Stimulated activated CD4-positive, alpha-beta T cell treated with anti-CD3 and anti-CD28 coated beads, Interleukin-4, amount 100 ng/mL, for 1 hour (primary cell): ENCODE measurements at places on chromosomes 1 and 21.

DNA sequence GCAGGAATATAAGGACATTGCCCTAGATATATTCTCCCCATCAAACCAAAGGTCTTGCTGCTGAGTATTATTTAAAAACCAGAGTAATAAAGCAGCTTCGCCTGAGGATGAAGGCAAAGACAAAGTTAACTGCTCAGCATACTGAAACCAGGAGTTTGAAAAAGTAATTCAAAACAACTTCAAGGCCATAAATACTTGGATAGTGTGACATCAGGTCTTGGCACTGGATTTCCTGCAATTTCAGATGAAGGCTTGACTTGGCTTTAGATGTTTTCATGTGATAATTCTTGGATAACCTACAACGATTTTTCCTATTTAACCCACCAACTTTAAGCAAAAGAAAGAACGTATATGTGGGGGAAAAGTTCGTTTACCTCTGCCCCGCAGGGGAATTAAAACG is 10.6 kb downstream of the SOD1 start:
- no peak for DNase-seq

DNA sequence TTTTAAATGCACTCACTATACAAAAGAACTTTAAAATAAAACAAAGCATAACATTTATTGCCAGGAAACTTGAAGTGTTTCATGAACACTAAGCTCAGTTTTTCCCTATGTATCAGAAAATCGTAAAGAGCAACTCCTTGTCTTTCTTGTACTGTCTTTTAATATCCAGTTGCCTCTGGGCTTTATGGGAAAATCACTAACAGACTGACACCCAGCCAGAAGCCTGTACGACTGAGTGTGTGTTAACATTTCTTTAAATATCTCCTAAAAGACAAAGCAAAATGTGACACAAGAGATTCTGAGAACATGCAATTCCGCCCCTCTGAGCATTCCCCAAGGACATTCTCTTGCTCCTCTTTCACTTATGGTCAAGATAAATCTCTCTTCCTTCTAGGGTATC is 347.5 kb upstream of the DPYD start:
- DNase-seq: no peak

DNA sequence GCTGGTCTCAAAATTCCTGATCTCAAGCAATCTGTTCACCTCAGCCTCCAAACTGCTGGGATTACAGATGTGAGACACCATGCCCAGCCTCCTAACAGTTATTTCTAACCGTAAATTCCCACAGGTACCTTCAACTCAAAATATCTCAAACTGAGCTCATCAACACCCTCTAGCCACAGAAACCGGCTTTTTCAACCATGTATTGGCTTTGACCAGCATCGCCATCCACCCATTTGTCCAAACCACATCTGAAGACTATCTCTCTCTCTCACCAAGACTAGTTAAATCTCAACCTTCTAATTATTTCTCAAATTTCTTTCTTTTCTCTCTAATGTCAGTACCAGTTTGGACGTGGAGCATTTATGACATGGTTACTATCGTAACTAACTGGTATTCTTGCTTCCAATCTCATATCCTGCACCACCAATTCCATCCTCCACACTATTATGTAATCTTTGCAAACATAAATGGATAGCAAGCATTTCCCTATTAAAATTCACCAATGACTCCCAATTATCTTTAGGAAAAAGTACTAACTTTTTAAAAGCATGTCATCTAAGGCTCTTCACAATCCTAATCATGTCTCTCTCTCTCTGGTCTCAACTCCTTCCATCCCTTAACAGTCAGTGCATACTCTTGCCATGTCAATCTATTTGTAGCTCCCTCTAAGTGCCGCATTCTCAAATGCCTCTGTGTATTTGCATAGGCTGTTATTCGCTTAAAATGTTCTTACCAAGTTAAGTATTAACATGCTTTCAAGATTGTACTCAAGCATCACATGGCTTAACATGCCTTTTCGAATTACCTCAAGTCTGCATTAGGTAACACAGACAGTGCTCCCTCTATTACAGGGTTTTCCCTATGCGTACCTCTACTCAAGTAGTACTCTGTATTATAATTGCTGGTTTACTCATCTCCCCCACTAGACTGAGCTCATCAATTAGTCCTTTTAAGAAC is 18.1 kb downstream of the RSBN1 start:
- DNase-seq: no peak

DNA sequence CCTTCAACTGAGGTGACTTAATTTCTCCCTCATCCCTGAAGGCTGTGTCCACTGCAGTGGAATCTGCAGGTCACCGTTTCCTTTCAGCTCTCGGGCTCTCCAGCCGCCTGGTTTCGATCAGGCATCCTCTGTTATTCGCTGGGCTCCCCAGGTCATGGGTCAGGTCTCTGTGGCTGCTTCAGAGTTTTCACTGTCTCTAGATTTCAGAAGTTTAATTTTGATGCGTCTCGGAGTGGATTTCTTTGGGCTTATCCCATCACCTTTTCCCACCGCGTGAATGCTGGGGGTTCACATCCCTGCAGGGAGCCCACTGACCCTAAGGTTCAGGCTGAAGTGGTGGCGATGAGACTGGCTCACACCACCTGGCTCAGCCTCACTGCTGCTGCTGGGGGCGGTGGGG is 3.3 kb downstream of the ACTRT2 start:
- DNase-seq: no peak

GRCh38 chr21:20631633-20632032 is 366.6 kb upstream of the NCAM2 start:
- no peak for DNase-seq

- DNase-seq: no peak
Measured at GRCh38 chr1:180916012-180916770, 3.5 kb downstream of the KIAA1614 start.

DNA sequence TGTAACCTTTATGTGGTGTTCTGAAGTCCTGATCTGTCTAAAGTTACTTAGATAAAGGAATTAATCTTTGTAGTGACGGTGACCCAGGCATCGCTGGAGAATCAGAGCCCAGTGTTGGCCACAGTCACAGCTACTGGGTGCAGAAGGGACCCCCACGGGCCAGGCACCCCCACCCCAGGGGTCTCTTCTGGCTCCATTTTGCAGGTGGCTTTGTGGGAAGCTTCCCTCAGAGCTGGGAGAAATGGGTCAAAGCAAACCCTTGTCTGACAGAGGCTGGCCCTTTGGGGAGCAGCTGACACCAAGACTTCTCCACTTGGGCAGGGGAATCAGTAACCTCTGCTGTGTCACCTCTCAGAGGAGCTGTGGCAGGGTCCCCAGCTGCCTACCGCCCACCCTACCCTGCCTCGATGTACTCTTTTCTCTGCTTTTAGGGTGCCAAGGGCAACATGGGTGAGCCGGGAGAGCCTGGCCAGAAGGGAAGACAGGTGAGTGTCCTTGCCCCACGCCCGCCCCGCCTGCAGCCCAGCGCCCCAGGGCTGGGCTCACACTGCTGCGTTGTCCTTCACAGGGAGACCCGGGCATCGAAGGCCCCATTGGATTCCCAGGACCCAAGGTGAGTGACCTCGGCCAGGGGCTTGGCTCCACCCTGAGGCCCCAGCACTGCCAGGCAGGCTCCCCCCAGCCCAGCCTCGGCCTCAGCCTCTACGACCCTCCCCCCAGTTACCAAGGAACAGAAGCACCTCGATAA is 17.7 kb downstream of the COL6A2 start:
- no peak for DNase-seq

GRCh38 chr1:110339407-110340206 is 430 bp downstream of the RBM15 start:
- peak; percentile 59 for DNase-seq

DNA sequence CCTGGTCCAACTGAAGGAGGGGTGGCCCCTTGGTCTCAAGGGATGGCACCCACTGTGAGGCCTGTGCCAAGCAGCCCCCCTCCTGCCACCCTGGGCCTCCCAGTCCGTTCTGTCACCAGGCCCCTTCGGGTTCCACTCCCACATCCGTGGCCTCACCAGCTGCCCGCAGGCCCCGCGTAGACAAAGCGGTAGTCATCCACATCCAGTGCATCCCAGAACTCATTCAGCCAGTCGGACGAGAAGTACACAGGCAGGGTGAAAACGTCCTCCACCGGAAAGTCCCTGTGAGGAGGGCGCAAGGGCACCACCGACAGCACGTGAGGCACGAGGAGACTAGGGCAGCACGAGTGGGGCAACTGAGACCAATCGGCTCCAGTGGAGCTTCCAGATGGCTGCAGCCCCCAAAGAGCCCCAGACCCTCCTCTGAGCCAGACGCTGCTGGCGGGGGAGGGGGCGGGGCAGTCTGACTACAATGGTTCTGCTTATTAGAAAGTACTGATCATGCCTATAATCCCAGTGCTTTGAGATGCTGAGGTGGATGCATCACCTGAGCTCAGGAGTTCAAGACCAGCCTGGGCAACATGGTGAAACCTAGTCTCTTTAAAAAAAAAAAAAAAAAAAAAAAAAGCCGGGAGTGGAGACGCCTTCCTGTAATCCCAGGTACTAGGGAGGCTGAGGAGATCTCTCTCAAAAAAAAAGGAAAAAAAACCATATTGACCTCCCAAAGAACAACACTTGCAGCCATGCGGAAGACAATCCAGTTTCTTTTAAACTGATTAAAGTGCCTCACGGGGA is 1.2 kb downstream of the JMJD4 start:
- DNase-seq: no peak

DNA sequence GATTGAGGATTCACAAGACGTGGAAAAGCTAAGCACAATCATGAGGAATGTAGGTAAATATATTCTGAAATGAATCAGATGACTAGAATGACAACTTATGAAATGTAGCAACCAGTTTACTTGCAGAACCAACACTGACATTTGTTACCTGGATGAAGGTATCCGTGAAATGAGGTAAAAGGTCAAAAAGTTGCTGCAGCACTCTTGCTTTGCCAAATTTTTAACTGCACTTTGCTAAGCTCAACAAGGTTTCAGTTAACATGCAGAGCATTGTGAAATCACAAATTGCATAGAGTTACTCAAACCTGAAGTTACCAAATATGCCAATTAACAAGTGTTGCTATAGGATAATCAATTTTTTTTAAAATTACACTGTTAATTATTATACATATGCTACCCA is 1280.1 kb downstream of the KCNT2 start:
- no peak for DNase-seq

DNA sequence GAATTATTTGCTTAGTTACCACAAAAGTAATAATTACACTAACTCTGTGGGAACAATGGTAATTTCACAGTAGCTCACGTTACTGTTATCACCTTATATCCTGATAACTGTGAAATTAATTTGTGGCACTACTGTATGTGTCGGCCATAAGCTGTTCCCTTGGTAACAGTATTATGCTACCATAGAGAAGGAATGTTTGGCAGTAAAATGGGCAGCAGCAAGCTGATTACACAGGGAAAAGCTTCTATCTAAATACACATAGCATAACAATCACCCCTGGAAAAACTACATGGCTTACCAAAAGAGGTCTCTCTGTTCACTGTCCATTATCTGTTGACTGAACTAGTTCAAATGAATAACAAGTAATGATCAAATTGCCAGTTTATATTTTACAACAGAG is 124.1 kb downstream of the DPYD start:
- no peak for DNase-seq

- DNase-seq: no peak
Measured at GRCh38 chr1:108685529-108685928, 6.6 kb upstream of the PRPF38B start.

DNA sequence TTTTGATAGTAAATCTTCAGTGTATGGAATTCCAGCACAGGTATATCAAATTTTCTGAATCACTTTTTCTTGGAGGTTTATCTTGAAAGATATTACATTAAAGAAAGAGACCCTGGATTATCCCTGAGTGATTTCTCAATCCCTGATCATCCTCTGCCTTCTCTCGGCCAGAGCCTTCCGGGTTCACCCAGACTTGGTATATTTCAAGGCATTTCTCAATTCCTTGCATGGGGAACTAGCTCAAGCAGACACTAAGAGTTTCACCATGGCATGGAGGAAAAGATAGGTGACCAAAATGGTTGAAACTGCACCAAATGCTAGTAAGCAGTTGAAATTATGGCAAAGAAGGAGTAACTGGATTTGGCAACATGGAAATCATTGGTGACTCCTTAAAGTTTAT is 5.7 kb downstream of the VAMP4 start:
- no peak for DNase-seq
